Right forelimb (tissue), 1 donor: ENCODE measurements at places on chromosomes 2 and 18.

- DNase-seq, result no peak
Measured at GRCh38 chr18:79067611-79068010, 1.6 kb upstream of the ATP9B start.

- DNase-seq, result no peak
Measured at GRCh38 chr2:215680605-215681598, 245.0 kb upstream of the FN1 start.

DNA sequence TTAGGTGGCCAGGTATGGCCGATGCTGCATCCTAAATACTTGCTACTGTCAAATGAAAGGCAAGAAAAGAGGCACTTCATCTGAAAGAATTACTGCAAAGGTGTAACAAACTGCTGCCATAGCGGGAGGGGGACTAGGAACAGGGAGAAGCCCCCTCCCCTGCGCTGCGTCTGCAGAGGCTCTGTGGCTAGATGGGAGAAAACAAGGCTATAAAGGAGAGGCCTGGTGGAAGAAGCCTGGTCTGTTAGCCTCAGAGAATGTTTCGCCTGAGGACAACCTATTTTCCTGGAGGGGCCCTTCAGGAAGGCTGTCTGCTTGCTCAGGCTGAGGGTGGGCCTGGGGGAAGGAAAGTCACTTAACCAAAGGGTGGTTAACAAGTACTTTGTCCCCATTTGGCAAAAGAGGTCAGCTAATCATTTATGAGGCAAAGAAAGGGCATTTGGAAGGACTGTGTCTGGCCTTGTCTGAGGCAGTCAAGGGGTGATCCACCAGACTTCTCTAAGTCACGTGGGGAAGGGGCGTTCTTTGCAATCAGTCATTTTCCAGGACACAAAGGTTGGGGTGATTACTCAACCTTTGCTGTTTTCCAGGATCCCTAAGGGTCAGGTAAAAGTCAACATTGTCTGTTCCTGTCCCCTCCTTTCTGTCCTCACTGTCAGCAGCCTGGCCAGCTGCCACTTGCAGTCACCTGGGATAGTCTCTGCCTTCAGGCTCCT lies 103.0 kb upstream of the TMEM200C start:
- no peak for DNase-seq

DNA sequence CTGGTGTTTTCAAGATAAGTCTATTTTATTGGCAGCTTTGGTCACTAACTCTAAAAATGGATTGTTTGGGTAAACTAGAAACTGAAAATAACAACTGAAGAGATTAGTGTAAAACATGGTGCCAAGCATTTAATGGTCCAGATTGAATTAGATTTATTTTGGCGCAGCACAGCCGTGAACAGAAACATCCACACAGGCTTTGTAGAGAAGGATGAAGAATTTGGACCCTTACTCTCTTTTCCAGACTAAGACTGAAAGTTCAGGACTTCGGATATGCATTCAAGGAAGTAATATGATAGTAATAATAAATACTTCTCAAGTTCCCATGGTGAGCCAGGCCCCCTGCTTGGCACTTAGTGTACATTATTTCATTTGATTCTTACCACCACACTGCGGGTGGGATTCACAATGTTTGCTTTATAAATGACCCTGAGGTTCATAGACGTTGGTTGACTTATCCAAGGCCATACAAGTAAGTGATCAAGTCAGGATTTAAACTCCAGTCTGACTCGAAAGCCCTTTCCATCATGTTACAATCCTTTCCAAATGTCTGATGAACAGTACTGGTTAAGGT lies 54.2 kb upstream of the ITGB6 start:
- no peak for DNase-seq

GRCh38 chr2:200443916-200444315 lies 66.0 kb downstream of the KCTD18 start:
- DNase-seq, result no peak

- DNase-seq, result no peak
Measured at GRCh38 chr18:49081511-49082155, 130.9 kb upstream of the SMAD7 start.

- peak; percentile 56 for DNase-seq
Measured at GRCh38 chr2:100606726-100607343, 44.0 kb downstream of the PDCL3 start.

DNA sequence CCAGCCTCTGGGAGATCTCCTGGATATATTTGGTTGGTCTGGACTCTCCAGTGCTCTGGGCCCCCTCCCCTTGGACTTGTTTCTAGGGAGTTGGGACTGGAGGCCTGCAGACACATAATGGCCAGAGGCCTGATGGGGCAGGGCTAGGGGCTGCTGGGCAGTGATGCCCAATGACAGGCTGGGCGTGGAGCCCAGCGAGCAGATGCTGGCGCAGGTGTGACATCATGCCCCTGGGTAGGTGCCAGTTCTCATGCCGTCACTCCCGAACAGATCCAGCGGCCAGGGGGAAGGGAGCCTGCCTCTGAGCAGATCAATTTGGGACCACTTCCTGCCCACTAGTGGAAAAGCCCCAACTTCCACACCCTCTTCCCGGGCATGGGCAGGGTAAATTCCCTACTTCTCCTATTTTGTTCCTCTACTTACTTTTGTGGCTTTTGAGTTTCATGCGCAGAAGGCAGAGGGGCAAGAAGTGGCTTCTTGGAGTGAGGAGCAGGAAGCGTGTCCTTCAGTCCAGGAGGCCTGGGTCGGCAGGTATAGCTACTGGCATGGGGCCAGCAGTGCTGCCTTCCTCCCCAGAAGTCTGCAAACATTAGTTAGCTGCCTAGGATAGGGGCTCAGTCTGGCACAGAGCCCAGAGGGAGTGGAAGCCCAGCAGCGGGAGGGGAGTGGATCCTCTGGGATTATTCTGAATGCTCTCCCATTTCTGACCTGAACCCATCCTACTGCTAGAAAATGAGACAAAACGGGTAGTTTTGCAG lies 6.1 kb downstream of the MPV17 start:
- DNase-seq, result no peak

- DNase-seq, result no peak
Measured at GRCh38 chr2:10839813-10840212, 27.2 kb upstream of the PDIA6 start.

DNA sequence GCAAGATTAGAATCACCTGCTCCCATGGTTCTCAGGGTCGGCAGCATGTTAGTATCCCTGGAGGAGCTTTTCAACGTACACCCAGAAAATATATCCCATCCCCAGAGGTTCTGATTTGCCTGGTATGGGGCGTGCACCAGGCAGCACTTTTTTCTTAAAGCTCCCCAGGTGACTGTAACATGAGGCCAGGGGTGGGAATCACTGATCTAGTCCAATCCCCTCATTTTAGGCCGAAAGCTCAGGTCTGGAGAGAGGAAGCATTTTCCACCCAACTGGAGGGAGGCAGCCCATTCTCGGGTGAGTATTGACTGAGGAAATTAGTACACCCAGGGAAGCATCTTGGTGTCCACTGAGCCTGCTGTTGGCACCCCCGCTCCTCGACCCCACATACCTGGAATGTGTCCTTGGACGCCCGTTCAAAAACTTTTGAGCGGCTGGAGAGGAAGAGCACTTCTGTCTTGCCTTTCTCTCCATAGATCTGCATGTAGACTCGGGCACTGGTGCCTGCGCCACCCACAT lies 94.3 kb downstream of the LOXHD1 start:
- DNase-seq, result no peak

DNA sequence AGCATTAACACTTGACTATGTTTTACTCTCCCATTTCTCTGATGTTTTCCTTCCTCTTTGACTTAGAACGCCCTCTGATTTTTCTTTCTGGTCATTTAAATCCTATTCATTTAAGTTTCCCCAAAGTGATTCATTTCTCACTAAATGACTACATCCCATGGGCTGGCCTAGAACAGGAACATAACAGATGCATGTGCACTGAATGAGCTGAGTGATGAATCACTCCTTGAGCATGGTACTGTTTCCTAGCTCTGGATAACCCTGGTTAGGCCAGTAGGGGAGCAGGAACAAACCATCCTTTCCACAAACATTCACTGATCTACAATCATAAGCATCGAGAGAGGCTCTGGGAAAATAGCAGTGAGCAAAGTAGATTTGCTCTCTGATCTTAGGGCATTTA lies 221.9 kb upstream of the SETBP1 start:
- no peak for DNase-seq

- DNase-seq, result peak; percentile 69
Measured at GRCh38 chr2:197498937-197499593, 575 bp downstream of the HSPD1 start.

DNA sequence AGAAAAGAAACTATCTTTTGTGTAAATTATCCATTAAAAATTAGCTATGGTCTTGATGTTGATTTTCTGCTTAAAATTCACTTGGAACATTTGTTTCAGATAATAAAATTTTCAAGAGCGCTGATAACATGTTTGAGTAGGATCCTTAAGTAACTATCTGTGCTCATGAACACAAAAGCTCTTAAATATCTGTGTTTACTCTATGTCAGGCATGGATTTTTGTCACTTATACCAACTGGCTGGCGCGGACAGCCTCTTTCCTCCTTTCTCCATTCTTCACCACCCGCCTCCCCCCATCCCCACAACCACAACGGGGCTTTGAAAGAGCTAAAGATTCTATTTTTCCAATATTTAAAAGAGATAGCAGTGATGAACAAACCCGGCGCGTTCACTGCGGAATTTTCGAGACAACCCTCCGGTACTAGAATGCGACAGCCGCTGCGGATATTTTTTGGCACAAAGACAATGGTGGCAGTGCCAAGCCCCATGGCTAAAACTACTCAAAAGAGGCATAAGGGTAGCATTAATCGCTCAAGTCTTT lies 181.5 kb downstream of the TCF4 start:
- DNase-seq, result no peak

- DNase-seq, result no peak
Measured at GRCh38 chr18:54192900-54193299, 31.6 kb downstream of the MBD2 start.
